ENCODE measurements at places on chromosomes 6 and 20.

DNA sequence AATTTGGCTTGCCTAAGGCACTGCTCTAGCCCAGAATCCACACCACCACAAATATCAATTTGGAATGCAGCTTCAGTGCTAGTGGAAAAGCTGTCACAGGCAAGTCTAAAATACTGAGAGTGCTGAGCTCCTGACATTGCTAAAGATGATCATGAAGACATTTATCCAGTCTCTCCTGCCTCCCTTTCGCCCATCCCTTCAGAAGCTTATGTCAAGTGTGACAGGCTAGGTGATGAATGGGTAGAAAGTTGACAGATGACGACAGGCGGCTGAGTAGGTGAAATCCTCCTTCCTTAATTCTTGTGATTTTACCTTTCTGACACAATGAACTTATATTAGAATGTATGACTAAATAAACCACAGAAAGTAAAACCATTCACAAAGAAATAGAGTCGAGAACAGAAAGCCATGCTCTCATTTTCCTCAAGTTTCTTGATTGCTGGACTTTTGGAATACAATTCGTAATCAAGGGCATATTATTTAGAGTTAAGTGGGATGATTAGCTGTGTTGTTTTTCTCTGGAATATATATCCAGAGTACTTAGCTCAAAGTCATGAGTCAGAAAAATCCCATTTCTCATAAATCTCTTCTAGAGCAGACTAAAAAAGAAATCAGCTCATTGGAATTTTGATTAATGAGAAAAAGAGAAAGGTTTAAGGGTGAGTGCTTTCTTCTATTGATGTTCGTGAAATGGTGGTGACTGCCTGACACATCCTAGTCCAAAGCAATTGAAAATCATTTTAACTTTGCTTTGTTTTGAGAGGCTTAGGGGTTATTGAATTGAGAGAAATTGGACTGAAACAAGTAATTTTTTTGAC is 1228.2 kb upstream of the CITED2 start:
- no peak overlapping the region for H3K27ac ChIP-seq
- H3K4me1 ChIP-seq = no peaks in the 10 kb centered on the region
- no peak overlapping the region for H3K4me3 ChIP-seq
- H3K36me3 ChIP-seq = no peaks in the 10 kb centered on the region

GRCh38 chr6:39653612-39654011 is 71.6 kb downstream of the KIF6 start:
- H3K4me3 ChIP-seq = no peak overlapping the region
- DNase-seq = no peak
- H3K4me1 ChIP-seq = peaks cover 6% of the 10 kb centered on the region
- H3K27ac ChIP-seq = peak overlapping the region; percentile 66

- DNase-seq = no peak
- peaks cover 2% of the 10 kb centered on the region for H3K36me3 ChIP-seq
- H3K4me1 ChIP-seq = peaks cover 12% of the 10 kb centered on the region
- no peak overlapping the region for H3K27ac ChIP-seq
- H3K4me3 ChIP-seq = no peak overlapping the region
- no peaks in the 10 kb centered on the region for H3K27me3 ChIP-seq
Observed at GRCh38 chr6:140049251-140049650, 674.8 kb upstream of the CITED2 start.

GRCh38 chr6:78505178-78505577 is 362.2 kb upstream of the IRAK1BP1 start:
- no peak for DNase-seq
- no peaks in the 10 kb centered on the region for H3K36me3 ChIP-seq
- no peak overlapping the region for H3K27ac ChIP-seq
- H3K27me3 ChIP-seq = no peaks in the 10 kb centered on the region
- H3K4me3 ChIP-seq = no peak overlapping the region

- no peak overlapping the region for H3K27ac ChIP-seq
- H3K27me3 ChIP-seq = no peaks in the 10 kb centered on the region
- H3K4me1 ChIP-seq = no peaks in the 10 kb centered on the region
- no peak for DNase-seq
- no peak overlapping the region for H3K4me3 ChIP-seq
Observed at GRCh38 chr6:107331409-107332386, 127.7 kb downstream of the PDSS2 start.

DNA sequence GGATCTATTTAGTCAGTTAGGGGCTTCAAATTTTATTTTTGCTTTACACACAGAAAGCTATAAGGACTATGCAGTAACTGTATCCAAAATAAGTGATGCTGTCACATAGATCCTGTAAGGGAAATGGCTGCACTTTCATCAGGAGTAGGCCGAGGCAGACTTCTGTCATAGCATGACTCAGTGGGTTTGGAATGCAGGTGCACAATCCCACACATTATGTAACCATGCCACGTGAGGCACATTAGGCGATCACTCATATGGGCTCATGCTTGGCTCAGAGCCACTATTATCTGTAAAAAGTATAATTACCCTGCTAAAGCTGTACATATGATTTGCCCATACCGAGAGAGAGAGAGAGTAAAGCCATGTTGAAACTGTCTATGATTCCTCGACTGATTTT is 1189.4 kb upstream of the EYS start:
- no peak overlapping the region for H3K4me3 ChIP-seq
- no peaks in the 10 kb centered on the region for H3K36me3 ChIP-seq
- no peaks in the 10 kb centered on the region for H3K27me3 ChIP-seq
- no peak for DNase-seq

GRCh38 chr6:98039904-98040607 is 757.0 kb upstream of the MMS22L start:
- DNase-seq = no peak
- H3K4me3 ChIP-seq = no peak overlapping the region

DNA sequence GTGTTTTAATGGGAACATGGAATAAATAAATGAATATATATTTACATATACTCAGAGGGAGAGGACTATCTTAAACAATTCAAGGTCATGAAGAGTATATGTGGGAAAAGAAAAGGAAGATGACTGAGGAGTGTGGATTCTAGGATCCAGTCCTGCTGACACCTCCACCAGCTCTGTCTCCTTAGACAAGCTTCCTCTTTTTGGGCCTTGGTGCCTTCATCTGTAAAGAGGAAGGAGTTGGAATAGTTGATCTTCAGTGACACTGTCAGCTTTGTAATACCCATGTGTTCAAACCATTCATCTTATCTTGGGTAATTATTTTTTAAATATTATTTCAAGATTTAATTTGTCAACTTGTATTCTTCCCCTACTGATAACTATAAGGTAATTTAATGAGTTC is 338.0 kb downstream of the ADGRB3 start:
- no peak overlapping the region for H3K4me3 ChIP-seq
- H3K27me3 ChIP-seq = no peaks in the 10 kb centered on the region

- H3K36me3 ChIP-seq = no peaks in the 10 kb centered on the region
- no peak overlapping the region for H3K4me3 ChIP-seq
- H3K4me1 ChIP-seq = no peaks in the 10 kb centered on the region
- DNase-seq = no peak
- H3K27me3 ChIP-seq = no peaks in the 10 kb centered on the region
Observed at GRCh38 chr6:123213921-123214320, 217.9 kb downstream of the CLVS2 start.

DNA sequence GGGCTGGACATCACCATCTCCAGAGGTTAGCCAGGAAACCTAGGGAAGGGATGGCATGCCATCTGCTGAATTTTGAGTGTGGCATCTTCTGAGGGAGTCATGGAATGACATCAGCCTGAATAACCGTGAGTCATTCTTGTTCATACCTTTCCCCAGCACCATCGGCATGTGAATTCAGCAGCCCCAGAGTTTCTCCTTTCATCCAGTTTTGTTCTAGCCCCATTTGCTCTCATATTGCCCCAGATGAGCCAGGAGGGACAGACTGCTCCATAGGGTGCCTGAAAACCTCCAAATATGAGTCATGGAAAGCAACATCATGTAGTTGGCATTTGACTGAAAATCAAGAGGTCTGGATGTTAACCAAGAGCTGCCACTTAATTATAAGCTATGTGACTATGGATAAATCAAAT is 219.2 kb upstream of the SGK1 start:
- peaks cover 4% of the 10 kb centered on the region for H3K4me1 ChIP-seq
- H3K27ac ChIP-seq = no peak overlapping the region
- no peak for DNase-seq
- no peaks in the 10 kb centered on the region for H3K27me3 ChIP-seq
- no peak overlapping the region for H3K4me3 ChIP-seq

- no peak overlapping the region for H3K4me3 ChIP-seq
- DNase-seq = no peak
- peaks cover 2% of the 10 kb centered on the region for H3K27me3 ChIP-seq
- no peaks in the 10 kb centered on the region for H3K4me1 ChIP-seq
- peaks cover 27% of the 10 kb centered on the region for H3K36me3 ChIP-seq
Observed at GRCh38 chr20:38060536-38060935, 27.0 kb downstream of the RPRD1B start.

GRCh38 chr6:118188561-118188960 is 281.5 kb downstream of the SLC35F1 start:
- DNase-seq = no peak
- H3K36me3 ChIP-seq = no peaks in the 10 kb centered on the region
- peaks cover under 1% of the 10 kb centered on the region for H3K4me1 ChIP-seq
- no peak overlapping the region for H3K27ac ChIP-seq

DNA sequence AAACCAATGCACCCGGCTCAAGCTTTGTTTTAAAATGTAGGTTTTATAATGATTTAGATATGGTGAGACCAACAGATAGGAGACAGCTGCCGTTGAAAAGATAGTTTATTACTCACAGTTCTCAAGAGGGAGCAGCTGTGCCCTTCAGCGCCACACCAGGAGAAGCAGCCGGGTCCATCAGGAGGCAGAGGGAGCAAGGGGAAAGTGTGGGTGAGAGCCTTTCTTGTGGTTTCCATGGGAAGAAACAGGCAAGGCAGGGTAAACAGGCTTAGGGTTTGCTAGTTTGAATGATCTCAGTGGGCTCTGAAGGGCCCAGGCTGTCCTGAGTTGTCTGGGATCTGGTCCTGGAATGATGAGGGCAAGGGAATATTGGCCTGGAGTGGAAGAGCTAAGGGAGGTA is 117.7 kb upstream of the PLCB4 start:
- no peaks in the 10 kb centered on the region for H3K36me3 ChIP-seq
- H3K4me1 ChIP-seq = no peaks in the 10 kb centered on the region
- no peak for DNase-seq
- H3K4me3 ChIP-seq = no peak overlapping the region
- no peak overlapping the region for H3K27ac ChIP-seq
